ENCODE measurements at places on chromosomes 12 and 14.

DNA sequence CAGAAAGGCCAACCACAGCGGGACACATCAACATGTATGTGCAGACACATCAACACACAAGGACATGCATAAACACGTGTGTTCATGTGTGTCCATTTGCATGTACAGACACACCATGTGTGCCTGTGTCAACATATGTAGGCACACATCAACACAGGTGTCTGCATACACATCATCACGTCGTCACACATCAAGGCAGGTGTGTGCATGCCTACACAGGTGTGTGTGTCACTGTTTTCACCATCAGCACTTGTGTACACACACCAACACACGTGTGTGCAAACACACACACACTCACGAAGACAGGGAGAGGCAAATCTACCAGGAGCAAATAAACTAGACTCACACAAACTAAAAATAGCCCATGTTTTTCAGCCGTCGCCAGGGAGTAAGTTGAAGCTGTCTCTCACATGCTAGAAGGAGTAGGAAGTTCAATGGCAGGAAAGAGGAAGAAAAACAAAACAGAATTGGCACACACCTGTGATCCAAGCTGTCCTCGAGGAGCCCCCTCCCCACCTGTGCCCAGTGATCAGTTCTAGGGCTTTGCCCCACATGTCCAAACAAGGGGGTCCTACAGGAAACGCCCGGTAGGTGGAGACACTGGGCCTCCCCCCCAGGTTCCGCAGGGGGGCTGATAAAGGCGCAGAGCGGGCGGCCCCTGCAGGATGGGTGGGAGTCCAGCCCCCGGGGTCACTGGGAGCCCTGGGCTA, 7.4 kb downstream of the SCARB1 start:
- no peak for DNase-seq

- no peak for DNase-seq
Measured at GRCh38 chr12:111780615-111781014, 13.9 kb downstream of the ALDH2 start.

DNA sequence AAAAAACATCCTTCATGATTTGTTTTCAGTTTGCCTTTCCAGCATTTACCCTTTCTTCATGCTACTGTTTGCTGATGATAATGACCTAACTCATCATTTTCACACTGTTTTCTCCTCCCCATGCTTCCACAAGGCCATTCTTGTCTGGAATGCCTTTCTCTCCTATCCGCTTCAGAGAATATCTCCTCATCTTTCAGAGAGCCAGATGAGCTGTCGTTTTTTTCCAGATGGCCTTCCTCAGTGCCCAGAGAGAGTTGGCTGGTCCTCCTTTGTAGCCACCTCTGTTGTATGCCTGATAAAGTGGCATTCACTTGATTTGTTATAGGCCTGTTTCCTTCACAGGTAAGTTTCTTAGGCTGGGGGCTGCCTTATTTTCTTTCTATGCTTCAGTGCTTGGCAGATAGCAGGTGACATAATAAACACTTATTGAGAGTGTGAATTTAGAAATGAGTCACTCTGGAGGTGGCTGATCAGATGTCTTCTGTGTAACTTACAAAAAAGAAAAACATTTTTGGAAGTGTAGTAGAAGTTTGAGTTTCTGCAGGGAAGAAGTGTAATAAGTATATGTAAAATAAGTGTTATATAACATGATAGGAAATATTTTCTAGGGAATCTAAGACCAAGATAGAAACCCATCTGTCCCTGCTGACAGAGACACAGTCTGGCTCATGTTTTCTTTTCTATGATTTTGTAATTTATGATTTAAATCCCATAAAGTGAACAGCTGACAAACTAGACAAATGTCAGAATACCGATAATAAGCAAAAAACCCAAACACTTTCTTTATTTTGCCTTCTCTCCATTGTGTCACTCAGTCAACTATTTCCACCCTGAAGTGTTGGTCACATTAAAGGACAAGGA, 174.5 kb downstream of the DACT1 start:
- DNase-seq, result no peak

DNA sequence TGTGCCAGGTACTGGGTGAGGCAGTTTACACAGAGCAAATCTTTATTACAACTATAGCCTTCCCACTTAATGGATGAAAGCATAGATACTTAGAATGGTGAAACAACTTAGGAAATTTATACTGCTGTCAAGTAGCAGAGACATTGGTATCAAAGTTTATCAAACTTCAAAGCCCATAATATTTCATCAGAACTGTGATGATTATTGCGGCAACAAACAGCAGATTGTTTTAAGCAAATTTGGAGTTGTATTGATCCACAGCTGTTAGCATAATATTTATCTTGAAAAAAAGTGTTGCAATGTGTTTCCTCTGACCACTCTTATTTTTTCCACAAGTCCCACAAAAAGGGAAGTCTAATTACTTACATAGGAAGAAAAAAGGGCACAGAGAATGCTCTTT, 2.0 kb upstream of the SLCO1B3 start:
- no peak for DNase-seq

GRCh38 chr14:90489306-90489705, 92.5 kb downstream of the CALM1 start:
- no peak for DNase-seq

DNA sequence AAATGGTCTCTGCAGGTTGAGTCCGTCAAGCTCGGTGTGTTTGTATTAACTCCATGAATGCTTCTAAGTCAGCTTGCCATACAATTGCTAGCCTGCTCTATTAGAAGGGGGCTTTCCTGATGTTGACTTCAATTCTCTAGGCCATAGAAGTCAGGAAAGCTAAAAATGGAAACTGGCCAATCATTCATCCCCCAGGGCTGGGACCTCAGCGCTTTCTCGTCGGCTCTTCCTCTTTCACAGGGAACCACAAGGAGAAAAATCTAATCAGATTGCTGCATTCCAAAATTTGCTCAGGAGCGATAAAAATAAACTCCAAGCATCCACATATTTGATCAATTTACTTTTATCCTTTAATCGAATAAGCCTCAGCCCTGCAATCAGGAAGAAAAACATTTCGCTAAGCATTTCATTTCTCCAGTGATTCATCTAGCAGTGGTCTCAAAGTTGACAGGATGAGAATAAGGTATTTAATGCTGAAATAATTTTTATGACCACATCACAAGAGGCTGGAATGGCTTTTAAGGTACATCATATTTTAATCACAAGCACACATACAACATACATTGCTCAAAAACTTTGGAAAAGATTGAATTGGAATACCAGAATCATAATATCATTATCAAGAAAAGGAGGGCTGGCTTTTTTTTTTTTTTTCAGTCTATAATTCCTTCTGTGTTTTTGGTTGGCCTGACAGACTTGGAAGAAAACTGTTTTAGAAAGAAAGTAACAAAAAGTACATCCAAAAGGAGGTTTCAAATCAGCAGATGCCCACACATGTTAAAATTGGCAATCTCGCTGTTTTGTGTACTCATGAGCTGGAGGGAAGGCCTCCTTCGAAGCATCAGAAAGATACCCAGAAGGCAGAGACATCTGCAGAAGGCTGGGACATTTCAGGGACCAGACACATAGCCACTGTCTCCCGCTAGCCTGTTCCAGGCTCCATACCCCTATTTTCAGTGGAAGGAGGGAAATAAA, 316.3 kb downstream of the NUAK1 start:
- no peak for DNase-seq

GRCh38 chr14:104659764-104660523, 29.5 kb upstream of the INF2 start:
- peak; percentile 24 for DNase-seq

All from cardiac muscle cell (in vitro differentiated cells and primary cell).